ENCODE measurements at places on chromosomes 7 and 10.

DNA sequence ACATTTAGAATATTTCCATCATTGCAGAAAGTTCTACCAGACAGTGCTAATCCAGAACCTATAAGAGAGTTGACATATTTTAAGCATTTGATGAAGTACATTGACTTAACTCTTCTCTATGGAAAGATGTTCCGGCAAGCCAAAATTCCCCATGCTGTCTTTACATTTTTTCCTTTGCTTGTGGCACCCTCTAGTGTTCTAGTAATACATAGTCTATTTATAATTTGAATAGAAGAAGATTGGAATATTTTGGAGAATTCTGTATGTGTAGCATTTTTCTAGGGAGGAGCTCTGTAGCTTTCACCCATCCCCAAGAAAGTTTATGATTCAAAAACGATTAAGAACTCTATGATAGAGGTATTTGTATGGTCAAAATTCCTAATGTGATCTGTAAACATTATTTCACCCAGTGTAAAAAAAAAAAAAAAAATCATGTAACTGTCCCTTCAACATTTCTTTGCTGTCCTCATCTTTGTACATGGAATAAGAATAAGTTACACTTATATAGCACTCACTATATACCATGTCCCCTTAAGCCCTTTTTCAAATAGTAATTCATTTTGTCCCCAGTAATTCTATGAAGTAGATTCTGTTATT lies 33.2 kb downstream of the NRF1 start:
- peak; percentile 54 for DNase-seq

DNA sequence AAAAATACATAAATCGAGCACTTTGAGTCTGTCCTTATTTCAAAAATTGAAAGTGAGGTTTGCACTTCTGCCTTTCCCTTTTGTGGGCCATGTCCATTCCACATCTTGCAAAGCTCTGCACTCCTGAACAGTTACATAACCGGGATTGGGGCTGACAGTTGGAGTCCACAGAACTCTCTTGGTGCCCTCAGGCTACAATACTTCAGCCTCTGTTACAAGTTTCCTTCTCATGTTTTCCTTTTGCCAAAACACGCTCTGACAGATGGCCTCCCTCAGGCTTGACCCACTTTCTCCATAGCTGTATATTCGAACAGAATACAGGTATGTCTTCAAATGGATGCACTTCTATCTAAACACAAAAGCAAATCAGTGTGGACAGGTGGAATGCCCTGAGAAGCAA lies 335.9 kb downstream of the WDR37 start:
- no peak for DNase-seq

GRCh38 chr7:149004405-149005370 lies 23.6 kb downstream of the PDIA4 start:
- DNase-seq, result no peak

DNA sequence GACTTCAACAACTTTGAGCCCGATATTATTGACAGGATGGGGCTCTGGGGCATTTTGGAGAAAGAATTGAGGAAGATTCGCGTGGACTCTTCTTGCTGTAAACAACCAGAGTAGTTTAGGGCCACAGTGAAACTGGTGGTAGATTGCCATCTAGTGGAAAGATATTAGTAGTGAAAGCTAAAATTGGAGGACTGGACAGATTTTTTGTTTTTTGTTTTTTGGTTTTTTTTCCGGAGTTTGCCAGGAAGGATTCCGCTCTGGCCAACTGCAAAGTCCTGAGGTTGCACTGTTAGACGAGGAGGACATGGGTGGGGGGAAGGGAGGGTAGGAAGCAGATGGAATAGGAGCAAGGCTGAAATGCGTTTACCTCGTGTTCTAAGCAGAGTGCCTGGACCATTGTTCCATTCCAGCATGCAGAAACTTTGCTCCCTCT lies 11.7 kb downstream of the NOBOX start:
- DNase-seq, result peak; percentile 52

DNA sequence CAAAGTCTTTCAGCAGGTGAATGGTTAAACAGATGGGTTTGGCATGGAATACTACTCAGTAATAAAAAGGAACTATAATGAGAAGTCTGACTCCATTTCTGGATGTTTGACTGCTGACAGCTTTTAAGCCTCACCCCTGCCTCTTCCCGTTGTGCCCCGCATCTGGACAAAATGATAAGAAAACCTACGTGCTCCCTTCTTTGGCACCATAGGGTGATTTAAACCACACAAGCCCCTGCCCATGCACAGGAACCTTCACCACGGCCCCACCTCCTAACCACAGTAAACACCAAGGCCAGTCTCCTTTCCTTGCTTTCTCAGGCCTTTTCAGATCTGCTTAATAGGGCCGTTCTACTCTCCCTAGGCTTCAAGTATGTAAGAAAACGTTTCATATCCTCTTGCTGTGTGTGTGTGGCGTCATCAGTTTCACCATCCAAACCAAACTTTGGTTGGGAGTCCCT lies 47.1 kb upstream of the UBN2 start:
- peak; percentile 7 for DNase-seq

GRCh38 chr7:159144758-159145489 lies at the start of gene VIPR2:
Gene VIPR2 (minus strand): TSS chr7:159144867. CDS start chr7:159144771, 96 bp downstream.
- DNase-seq, result no peak

DNA sequence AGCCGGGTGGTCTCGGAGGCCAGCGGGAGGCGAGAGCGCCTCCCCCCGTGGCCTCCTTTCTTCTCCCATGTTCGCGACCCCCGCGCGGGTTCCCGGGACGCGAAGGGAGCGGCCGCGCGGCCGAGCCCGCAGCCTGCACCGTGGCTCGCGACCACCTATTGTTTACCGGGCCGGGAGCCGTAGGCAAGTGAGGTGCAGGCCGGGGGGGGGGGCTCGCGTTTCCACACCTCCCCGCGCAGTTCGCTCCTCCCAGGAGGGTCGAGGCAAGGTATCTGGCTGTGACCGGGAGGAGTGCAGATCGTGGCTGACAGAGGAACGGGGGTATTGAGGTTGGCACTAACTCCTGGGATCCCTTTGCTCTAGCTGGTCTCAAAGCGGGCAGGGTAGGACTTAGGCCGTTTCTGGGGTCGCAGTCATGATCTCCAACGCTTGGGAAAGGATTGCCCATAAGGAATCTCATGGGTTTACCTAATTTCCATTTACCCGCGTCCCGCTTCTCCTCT lies 734 bp downstream of the PTPN12 start:
- DNase-seq, result no peak

DNA sequence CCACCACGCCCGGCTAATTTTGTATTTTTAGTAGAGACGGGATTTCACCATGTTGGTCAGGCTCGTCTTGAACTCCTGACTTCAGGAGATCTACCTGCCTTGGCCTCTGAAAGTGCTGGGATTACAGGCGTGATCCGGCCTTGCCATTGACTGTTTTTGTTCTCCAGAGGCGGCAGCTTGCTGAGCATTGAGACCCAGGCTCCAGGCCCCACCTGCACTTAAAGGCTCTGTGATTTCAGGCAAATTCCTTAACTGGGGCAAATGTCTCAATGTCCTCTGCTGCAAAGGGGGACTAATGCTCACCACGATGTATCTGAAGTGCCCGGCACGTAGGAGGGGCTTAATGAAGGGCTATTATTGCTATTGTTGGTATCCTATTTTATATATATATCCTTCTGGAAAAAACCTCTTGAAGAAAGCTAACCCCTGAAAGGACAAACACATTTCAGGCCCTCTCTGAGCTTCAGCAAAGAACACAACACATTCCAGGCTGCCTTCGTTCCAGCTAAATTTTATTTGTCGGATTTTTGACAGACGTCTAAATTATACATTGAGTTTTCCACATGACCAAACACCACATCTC lies 29.0 kb downstream of the TRIM8 start:
- DNase-seq, result no peak

DNA sequence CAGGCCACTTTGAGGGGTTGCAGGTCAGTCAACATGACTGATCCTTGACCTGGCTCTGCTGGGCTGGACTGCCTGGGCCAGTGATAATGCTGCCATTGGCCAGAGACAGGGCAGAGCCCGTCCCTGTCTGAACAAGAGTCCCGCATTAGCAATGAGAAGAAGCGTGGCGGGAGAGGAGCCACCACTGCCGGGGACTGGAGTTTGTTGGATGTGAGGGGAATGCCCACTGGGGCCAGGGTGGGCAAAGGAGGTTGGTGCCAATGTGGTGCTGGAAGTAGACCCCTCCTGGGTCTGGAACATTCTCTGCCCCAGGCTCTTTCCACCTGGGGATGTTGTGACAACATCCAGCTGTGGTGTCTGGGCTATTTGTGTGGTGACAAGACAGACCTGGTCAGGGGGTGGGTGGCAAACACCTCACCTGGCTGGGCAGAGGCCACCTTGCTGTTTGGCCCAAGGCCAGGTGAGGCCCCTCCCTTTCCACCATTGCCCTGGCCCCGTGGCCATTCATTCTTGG lies 7.6 kb downstream of the SAP25 start:
- no peak for DNase-seq

DNA sequence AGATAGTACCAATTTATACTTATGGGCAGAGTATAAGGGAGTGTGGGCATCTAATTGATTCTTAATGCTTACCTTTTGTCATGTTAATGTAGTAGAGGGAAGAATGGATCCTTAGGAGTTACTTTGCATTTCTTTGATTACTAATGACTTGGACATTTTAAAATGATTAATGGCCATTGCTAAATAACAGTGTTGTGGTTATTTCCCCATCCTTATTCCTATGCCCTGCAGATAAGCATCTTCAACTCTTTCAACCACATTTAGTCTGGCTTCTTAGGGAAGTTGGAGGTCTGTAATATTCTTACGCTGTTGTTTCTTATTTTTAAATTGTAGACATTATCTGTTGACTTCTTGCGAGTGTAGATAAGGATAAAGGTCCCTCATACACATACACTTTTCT lies 37.2 kb downstream of the KAT6B start:
- DNase-seq, result peak; percentile 56

- DNase-seq, result no peak
Observed at GRCh38 chr7:55132890-55133551, 114.2 kb downstream of the EGFR start.

- no peak for DNase-seq
Observed at GRCh38 chr10:106648534-106649481, 515.7 kb downstream of the SORCS1 start.

DNA sequence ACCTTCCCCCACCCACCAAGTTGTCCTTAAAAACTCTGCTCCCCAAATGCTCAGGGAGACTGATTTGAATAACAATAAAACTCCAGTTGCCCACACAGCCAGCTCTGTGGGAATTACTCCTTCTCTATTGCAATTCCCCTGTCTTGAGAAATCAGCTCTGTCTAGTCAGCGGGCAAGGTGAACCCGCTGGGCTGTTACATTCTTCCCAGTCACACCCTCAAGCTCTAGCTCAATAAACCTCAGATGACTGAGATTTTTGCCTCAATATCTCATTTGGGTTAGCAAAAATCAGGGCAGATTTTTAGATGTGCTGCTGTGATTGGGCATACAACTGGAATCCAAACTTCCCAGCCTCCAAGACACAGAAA lies 32.9 kb downstream of the SVOPL start:
- no peak for DNase-seq

DNA sequence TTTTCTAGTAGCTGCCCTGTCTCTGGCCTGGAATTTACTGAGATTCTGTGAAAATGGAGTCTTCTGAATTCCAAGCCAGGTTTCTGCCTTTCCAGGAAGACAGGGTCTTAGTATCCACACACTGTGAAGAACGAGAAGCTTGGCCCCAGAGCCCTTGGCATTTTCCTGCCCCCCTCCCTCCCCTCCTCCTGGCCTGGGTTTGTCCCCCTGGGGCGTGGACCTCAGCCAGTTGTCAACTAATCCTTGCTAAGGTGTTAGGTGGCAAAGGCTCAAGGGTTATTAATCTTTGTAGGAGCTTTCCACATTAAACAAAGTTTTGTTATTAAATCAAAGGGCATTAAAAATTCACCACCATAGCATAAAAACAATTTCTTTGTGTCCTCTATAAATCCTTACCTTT lies 329.5 kb downstream of the RNLS start:
- DNase-seq, result no peak

GRCh38 chr10:59362144-59362958 lies at the start of gene FAM13C:
Gene FAM13C (minus strand): TSS chr10:59362549. CDS start chr10:59362460, 89 bp downstream.
- no peak for DNase-seq

DNA sequence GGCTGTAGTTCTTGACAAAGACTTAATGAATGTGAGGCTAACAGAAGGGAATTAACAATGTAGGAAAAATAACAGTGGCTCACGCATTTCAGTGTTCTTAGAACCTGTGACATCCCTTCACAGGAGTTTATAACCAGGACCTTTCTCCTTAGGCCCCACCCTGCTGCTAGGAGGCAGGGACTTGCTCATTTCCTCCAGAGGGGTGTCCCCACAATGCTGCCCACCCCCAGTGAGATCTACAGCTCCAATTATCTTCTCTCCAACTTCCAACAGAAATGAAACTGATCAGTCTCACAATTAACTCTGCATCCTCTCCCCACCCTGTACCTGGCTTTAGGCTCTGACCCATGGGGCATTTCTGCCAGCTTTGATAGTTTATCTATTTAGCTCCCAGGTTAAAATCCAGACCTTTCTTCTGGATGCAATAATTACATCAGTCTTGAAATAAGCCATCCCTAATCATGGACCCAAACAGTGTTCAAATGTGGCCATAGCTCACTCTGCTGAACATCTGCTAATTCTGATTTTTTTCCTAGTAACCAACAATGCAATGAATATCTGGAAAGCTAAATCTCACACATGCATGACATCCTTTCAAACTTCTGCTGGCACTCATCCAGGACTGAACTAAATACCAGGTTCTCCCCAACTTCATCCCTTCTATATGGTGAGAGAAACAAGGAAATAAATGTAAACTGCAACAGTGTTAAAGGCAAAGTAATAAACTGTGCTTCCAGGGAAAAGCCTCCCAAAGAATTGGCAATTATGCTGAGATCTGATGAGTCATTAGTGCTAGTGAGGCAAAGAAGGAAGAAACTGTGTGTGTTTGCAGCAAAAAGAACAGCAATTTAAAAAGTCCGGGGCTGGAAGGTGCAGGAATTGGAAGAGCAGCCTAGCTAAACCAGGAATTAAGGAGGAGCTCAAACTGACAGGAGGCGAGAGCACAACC lies 64.6 kb downstream of the HERPUD2 start:
- DNase-seq, result no peak

GRCh38 chr10:81414038-81414437 lies 461.0 kb upstream of the NRG3 start:
- no peak for DNase-seq

DNA sequence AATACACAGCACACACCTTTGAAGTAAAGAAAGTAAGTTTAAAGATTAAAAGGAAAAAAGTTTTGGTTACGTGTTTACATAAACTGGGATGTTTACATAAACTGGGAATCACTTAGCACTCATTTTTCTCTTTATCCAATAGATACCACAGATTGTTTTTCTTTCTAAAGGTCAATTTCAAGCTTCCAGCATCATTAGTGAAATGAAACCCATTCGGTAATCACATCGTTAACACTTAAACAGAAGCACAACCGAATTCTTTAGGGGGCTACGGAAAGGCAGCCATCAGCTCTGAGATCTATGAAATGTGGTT lies 1.1 kb downstream of the ODAD2 start:
- no peak for DNase-seq

GRCh38 chr7:156999958-157000726 lies 10.3 kb downstream of the MNX1 start:
- DNase-seq, result no peak

- no peak for DNase-seq
Observed at GRCh38 chr10:75427951-75428350, 3.5 kb upstream of the LRMDA start.

Measured in inflammatory macrophage treated with lipopolysaccharide for 4 hours (primary cell).